ENCODE measurements at places on chromosomes 12 and 14. TPM values are rescaled to one million over a fixed set of nuclear protein-coding genes. Genes with fewer than 3 reads are reported as not detected.
A peak's percentile ranks its signal among the peaks of the same experiment; 100 is the strongest.

Gene ENDOU
- 0.82 TPM for polyA plus RNA-seq

Gene HOXC12
- polyA plus RNA-seq: not detected

DNA sequence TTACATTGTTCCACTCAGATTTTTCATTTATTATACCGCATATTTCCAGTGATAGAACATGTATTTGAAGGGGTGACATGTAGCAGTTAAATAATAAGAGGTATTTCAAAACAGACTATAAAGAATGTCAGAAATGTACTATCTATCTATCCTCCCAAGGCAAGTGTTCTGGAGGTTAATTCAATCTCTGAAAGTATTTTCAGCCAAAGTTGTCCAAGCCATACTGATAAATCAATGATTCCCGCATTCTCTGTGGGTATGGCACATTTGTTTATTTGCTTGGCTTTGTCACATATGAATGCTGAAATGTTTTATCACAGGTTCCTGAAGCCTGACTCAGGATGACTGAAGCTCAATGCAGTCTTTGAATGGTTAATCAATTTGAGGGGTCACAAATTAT is 35.8 kb downstream of the KCNH5 start:
- DNase-seq: no peak

GRCh38 chr12:70994217-70994788 is 73.8 kb upstream of the PTPRR start:
- no peak for DNase-seq

GRCh38 chr14:53470351-53471043 is 317.4 kb upstream of the DDHD1 start:
- DNase-seq: peak; percentile 54

GRCh38 chr12:77337362-77337761 is 272.0 kb upstream of the E2F7 start:
- DNase-seq: no peak

Gene PELI2
- 0.44 TPM for polyA plus RNA-seq

GRCh38 chr14:77037938-77038568 is 9.5 kb upstream of the IRF2BPL start:
- no peak for DNase-seq

- DNase-seq: no peak
Observed at GRCh38 chr14:105437723-105438500, 18.3 kb downstream of the MTA1 start.

- DNase-seq: no peak
Observed at GRCh38 chr12:6956021-6956727, 5.0 kb downstream of the PTPN6 start.

All from psoas muscle (tissue), 8 donors.